ENCODE measurements at places on chromosomes 12 and 14.

GRCh38 chr12:12646483-12647072 lies 34.9 kb downstream of the CREBL2 start:
- no peak for DNase-seq

DNA sequence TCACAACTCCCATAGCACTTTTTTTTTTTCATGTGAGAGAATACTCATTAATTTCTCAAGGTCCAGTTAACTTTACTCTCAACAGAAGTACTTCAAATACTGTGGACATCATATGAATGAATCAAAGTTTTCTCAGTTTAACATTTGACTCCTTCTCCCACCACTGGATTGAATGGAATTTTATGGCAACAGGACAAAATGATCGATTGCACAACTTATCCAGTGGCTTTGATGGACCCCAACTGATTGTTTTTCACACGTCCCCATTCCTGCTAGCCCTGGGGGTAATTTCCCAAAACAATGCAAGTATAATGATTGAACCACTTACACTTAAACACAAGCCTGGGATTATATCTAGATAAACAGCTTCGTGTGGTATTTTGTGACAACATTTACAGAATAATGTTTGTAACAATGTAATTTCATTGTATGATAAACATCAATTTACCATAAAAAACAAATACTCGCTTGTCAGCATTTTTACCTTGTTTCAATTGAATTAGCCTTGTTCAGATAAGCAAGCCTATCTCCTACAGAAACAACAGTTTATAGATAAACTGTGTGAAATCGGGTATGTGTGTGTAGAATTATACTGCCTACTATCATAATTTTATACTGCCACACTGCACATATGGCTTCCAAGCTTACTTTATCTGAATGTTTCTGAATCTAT lies 60.9 kb downstream of the SOX5 start:
- DNase-seq: no peak

- DNase-seq: peak; percentile 60
These were observed 572 bp downstream of the RAN start for GRCh38 chr12:130872179-130873096.

DNA sequence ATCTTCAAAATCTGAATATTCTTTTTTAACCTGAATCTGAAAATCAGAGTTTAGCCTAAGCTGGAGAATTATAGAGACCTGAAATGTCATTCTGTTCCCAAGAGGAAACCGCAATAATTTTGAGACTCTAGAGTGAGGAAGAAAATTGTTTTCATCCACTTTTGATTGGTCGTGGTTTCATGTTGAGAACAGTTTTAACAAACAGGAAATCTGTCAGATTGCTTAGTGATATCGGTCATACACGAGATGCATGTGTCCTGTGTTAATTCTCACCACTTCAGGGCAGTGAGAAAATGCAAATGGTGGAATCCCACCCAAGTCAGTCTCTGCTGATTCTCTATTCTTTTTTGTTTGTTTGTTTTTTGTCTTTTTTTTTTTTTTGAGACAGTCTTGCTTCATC lies 1498.5 kb upstream of the TMEM132C start:
- peak; percentile 69 for DNase-seq

GRCh38 chr12:5525783-5526367 lies 94.0 kb downstream of the NTF3 start:
- DNase-seq: no peak

DNA sequence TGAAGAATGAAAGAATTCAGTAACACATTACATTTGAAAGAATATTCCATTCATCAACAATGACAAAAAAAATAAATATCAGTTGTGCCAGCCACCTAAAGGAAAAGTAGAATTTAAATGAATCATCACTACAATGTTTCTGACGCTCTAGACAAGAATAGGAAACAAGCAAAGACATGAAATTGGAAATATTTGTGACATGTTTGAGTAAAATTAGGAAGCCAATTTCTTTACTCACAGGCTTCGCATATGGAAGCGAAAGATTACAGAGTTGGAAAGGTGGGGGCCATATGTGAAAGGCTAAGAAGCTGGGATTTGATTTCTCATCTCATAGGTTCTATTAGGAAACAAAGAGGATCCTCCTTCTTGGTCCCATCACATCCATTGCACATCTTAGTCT lies 279.0 kb downstream of the IPO8 start:
- no peak for DNase-seq

- DNase-seq: no peak
These were observed 4.8 kb downstream of the ENTPD5 start for GRCh38 chr14:74014299-74014698.

DNA sequence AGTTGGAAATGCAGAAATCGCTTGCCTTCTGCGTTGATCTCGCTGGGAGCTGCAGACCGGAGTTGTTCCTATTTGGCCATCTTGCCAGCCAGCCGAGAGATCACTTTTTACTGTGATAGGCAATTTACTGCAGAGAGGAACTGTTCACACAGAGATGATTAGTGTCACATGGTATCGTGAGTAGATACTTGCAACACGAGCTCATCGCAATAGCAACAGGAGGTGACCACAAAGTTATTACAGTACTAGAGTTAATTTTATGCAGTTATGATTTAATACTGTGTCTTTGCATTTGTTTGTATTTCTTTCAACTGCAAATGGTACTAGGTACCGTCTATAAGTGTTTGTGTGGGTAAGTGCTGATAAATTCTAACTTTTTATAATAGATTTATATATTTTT lies 27.8 kb downstream of the NOPCHAP1 start:
- no peak for DNase-seq

GRCh38 chr14:39203659-39204606 lies 28.9 kb downstream of the PNN start:
- DNase-seq: no peak

DNA sequence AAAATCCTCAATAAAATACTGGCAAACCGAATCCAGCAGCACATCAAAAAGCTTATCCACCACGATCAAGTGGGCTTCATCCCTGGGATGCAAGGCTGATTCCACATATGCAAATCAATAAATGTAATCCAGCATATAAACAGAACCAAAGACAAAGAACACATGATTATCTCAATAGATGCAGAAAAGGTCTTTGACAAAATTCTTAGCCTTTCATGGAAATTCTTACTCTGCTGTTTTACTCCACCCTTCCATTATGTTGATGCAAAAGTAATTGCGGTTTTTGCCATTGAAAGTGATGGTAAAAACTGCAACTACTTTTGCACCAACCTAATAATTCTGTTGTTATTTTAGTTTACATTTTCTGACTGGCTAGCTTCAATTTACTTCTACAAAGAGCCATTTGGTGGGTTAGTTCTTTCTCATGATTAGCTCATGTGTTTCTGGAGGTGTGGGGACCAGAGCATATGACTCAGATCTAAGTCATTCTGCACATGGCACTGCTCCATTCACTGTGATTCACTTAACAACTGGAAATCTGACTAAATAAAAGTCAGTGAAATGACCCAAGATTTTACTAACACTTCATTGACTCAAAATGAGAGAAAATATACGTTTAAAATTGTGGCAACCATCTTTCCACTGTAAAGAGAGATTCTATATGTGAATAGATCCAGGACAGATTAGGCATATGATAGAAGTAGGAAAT lies 99.9 kb downstream of the TMTC3 start:
- no peak for DNase-seq

- peak; percentile 16 for DNase-seq
These were observed 252.2 kb upstream of the FOXN3 start for GRCh38 chr14:89669193-89669592.

GRCh38 chr12:132356691-132357622 lies 27.6 kb upstream of the GALNT9 start:
- DNase-seq: no peak

GRCh38 chr14:70654632-70655031 lies 12.9 kb downstream of the TTC9 start:
- DNase-seq: peak; percentile 44

GRCh38 chr12:79426121-79426520 lies 264.6 kb downstream of the PAWR start:
- DNase-seq: no peak

- DNase-seq: no peak
These were observed 46.5 kb upstream of the PRIMA1 start for GRCh38 chr14:93834699-93835371.

DNA sequence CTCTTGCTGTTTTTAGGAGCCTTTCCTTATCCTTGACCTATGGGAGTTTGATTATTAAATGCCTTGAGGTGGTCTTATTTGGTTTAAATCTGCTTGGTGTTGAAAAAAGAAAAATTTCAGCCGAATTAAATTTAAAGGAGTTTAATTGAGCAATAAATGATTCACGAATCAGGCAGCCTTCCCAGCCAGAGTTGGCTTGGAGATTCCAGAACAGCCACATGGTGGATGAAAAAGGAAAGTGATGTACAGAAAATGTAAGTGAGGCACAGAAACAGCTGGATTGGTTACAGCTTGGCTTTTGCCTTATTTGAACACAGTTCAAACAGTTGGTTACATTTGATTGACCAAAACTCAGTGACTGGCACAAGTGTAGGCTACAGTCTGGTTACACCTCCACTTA lies 69.7 kb downstream of the WASHC3 start:
- no peak for DNase-seq

DNA sequence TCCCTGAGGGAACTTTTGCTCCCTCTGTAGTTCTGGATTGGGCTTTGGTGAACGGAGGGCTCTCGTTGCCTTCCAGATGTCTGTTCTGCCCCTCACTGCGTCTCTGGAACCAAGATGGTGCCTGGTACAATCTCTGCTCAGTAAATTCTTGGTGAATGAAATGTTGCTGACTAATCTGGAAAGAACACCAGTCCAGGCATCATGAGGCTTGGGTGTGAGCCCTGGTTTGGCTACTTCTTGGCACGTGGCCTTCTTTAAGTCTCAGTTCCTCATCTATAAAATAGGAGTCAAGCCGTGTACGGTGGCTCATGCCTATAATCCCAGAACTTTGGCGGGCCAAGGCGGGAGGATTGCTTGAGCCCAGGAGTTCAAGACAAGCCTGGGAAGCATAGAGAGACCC lies 4.3 kb downstream of the HHIPL1 start:
- DNase-seq: no peak

DNA sequence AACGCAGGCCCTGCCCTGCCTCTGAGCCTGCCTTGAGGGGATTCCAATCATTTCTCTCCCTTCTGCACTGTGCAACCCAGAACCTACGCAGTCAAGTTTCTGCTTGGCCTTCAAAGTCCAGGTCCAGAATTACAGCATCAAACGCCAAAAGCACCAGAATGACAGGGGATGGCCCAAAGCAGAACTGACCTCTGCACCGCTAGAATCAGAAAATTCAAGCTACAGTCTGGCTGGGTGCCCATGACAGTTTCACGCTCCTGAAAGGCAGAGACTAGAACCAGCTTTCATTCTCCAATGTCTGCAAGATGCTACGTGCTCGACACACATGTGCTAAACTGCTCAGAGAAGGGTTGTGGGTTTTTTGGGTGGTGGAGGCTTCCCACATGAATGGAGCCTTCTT lies 4.1 kb downstream of the CLMN start:
- no peak for DNase-seq

DNA sequence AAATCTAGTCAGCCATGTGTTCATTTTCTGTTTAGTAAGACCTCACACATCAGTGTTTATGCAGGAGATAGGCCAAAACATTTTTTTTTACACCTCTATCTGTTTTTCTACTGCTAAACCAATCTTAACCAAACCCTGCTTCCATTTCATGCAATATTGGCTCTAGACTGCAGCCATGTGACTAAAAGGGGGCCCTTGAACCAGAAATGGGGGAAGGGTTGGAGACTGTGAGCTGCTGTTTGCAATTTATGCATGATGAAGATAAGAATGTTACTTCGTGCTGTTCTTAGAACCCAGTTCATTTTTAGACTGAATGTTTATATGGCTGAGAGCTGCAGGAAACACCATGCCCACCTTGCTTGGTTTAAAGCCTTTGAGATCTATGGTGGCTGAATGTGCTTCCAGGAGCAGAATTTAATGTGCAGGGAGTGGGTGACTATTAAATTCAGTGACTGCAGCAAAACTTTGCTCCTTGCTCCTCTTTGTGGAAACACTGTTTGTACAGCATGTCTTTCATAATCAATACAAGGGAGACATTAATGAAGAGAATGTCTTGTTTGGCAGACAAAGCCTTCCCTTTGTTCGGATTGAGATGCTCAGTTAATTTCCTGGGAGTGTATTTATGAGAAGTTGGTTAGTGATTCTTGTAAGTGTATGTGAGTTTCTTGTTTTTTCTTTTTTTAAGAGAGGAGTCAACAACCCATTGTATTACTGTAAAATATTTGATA lies 53.6 kb downstream of the CHST11 start:
- DNase-seq: no peak

GRCh38 chr12:42704810-42705401 lies 115.4 kb upstream of the PRICKLE1 start:
- no peak for DNase-seq

DNA sequence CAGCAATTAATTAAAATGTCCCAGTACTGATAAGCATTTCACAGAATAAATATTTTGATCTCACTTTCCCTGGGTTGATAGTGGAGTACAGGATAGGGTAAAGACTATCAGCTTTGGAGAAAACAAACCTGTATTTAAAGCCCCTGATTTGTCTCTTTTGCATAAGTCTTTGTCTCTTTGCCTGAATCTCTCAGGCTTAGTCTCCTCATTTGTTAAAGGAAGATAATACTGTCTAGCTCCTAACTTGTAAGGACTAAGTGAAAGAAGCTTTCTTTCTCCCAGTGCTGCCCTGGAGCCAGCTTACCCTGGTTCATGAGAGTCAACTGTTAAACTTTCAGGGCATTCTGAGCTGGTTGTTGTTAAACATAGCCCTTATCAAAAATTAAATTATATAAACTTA lies 5.5 kb upstream of the NR1H4 start:
- no peak for DNase-seq

GRCh38 chr12:12887471-12887870 lies 3.9 kb upstream of the GPRC5A start:
- no peak for DNase-seq

- no peak for DNase-seq
These were observed 286.6 kb upstream of the PWP1 start for GRCh38 chr12:107399046-107399445.

DNA sequence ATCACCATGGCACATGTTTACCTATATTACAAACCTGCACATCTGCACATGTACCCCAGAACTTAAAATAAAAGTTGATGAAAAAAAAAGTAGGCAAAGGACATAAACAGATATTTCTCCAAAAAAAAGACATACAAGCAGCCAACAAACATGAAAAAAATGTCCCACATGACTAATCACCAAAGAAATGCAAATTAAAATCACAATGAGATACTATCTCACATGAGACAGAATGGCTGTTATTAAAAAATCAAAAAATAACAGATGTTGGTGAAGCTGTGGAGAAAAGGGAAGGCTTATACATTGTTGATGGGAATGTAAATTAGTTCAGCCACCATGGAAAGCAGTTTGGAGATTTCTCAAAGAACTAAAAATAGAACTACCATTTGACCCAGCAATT lies 68.0 kb upstream of the FAR2 start:
- no peak for DNase-seq
